ENCODE measurements at places on chromosomes 6 and 20.

DNA sequence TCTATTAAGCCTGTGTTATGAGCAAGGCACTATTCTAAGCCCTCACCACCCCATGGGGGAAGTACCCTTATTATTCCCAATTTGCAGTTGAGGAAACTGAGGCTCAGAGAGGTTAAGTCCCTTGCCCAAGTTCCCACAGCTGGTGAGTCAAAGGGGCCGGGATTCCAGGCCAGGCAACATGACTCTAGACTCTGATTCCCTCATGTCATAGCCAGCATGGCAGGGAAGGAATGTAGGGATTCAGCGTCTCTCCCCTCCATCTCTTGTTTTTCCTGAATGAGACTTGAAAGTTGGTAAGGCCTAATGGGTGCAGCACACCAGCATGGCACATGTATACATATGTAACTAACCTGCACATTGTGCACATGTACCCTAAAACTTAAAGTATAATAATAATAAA, 6.7 kb downstream of the C6orf132 start:
- DNase-seq: no peak

DNA sequence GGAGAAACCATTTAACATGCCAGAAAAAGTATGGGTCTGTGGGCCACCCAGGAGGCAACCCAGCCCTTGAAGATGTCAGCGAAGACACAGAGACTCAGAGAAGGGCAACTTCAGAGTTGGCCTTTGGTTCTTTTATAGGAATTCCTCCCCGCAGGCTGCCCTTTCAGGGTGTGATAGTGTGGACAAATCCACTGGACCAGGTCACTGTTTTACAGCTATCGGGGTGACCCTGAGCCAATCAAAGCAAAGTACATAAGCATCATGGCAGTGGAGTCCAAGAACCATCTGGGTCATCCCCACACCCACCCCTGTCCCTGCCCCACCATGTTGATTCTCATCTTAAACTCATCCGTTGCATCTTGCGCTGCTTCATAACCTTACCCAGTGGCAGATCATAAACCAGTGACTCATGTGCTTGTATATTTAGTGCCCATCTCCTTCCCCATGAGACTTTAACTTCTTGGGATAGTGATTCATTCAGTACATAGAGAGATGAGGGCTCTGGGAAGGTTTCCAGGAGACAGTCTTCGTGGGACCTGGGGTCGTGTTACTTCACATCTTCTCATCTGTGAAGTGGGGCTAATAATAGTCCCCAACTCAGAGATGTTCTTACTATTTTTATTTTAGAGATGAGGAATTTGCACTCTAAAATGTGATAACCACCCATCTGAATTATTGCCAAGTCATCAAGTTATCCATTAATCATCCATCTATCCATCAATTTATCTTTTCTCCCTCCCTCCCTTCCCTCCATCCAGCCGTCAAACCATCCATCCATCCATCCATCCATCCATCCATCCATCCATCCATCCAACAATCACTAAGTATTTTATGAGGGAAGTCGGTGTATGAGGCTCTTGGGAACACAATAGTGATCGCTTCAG, 51.0 kb downstream of the EDN3 start:
- DNase-seq: no peak

DNA sequence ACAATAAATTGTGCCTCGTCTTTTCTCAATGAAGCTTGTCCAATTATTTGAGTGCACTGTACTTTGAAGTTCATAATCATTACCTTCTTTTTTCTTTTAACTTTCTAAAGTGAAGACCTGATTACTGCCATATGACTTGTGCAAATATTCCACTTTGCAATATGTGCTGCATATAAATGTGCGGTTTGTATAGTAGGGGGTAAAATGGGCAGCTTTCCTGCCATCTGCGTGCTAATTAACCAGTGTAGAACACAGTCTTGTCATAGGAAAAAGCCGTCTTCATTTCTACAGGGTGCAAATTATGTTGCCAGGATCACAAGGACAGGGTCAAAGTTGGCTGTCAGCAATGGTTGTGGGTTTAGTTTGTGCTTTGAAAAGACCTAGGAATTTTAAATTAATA, 397.0 kb downstream of the NKAIN2 start:
- no peak for DNase-seq

- DNase-seq: no peak
Observed at GRCh38 chr6:80460257-80460865, 353.9 kb downstream of the BCKDHB start.

DNA sequence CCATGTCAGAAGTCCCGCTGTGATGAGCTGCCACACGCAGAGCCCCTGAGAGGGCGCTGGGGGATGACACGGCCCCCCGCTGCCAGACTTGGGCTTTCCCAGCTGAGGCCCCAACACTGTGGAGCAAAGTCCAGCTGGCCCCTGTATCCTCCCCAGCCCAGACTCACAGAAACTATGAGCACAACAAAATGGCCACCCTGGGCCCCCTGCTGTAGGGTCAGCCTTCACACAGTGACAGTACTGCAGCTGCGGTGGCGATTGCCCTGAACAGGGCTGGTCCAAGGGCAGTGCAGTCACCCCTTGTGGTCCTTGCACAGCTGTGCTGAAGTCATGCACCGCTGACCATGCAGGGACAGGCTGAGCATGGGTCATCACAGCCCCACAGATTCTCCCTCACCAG, 78.2 kb upstream of the CST7 start:
- DNase-seq: no peak
